ENCODE measurements at places on chromosomes 11 and 22.

- peak; percentile 56 for DNase-seq
Observed at GRCh38 chr11:57303280-57303989, 21.3 kb downstream of the TNKS1BP1 start.

GRCh38 chr11:133937015-133937414, 19.8 kb downstream of the IGSF9B start:
- no peak for DNase-seq

DNA sequence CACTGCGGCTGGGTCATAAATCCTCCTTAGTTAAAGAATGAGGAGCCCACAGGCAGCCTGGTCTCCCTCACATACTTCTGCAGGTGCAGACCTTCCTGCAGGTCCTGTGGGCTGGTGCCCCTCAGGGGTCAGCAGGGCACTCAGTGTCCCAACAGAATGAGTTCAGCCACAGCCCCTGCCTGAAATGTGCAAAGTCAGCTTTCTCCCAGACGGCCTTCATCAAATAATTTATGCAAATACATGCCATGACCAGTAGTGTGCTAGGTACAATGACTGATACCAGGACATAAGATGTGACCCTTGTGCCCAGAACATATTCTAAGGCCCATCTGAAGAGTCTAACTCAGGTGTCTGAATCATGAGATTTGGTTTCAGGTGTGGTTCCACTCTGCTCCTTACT, 703.4 kb downstream of the TBC1D22A start:
- DNase-seq, result no peak

DNA sequence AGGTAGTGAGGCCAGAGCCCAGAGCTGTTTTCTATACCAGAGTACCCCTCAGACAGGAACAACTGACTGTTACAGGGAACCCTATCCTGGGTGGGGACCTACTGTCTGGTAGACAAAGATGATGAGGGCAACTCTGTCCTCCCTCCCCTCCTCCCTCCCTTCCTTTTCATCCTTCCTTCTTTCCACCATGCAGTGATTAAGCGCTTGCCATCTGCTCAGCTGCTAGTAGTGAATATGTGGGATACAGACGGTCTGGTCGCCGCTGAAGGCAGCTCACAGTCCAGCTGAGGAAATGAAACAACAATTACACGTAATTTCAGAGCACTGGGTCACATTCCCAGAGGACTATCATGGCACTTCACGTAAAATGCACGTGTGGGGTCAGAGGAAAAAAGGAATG, 597.1 kb downstream of the BUD13 start:
- peak; percentile 45 for DNase-seq

DNA sequence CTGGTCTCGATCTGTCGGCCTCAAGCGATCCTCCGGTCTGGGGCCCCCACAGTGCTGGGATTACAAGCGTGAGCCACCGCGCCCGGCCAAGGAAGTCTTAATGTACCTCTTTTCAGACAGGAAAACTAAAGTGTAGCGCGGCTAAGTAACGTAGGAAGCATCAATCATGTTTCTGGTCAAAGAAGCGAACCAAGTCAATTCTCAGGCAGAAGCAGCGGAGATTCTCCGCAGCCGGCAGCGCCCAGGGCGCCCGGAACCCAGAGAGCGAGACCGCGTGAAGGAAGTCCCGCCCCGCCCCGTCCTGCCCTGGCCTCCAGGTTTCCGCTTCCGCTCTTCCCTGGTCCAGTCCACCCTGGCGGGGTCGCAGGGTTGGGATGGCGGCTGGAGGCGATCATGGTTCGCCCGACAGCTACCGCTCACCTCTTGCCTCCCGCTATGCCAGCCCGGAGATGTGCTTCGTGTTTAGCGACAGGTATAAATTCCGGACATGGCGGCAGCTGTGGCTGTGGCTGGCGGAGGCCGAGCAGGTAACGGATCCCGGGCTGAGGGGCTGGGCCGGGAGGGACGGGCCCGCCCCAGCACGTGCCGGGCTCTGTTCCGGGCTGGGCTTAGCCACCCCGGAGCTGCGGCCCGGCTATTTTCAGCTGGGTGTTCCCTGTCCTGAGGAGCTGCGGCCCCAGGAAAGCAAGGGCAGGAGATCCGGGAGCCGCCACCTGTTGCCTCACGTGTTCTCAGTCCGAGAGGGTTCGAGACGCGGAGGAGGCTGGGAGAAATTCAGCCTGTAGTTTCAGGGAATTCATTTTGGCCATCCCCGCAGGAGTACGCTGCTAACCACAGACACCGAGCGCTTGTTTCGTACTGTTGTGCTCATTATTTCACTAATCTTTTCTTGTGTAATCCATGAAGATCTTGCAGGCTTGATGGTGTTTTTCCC, at the start of gene ADSL:
Gene ADSL (plus strand): TSS at position 316 of the 934 bp plus-strand sequence. CDS start 59 bp downstream, at position 375.
- DNase-seq, result peak; percentile 82

GRCh38 chr11:91686700-91687099, 537.9 kb upstream of the FAT3 start:
- no peak for DNase-seq

DNA sequence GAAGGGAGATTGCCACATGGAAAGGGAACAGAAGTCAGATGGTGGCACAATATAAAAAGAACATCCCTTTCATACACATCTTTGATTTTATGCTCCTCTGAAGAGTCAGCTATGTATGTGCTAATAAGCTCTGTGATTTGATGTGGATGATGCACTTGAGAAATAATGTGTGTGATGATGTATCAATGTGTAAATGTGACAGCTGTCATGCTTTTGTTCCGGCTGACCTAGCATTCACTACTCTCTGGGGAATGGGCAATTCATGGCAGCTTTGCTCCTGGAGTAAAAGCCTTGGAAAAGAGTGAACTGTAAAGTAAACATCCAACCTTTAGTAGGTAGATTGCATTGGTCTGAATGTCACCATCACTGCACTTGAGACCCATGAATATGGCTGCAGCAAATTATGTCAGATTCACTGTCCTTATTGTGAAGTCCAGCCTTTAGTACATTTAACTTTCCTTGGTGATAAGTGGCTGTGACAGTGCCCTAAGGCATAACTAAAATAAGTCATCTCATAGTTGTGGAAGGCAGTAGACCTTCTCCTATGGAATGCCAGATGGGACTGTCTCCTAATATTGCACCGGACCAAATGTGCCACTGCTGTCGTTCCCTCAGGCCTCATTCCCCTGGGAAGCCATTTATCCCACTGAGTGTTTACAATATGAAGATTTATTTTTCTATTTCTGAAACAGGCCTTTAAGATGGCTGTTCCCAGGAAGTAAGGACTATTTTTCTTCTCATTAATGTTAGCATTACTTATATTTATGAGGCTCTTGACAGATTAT, 178.2 kb upstream of the CCDC90B start:
- no peak for DNase-seq

DNA sequence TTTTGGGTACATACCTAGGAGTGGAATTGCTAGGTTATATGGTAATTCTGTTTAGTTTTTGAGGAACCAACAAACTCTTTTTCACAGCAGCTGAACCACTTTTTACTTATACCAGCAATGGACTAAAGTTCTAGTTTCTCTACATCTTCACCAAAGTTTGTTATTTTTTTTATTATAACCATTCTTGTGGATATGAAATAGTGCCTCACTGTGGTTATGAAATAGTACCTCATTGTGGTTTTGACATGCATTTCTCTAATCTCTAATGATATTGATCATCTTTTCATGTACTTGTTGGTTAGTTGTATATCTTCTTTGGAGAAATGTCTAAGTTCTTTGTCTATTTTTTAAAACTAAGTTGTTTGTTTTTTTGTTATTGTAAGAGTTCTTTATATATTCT, 27.2 kb downstream of the STIM1 start:
- no peak for DNase-seq

DNA sequence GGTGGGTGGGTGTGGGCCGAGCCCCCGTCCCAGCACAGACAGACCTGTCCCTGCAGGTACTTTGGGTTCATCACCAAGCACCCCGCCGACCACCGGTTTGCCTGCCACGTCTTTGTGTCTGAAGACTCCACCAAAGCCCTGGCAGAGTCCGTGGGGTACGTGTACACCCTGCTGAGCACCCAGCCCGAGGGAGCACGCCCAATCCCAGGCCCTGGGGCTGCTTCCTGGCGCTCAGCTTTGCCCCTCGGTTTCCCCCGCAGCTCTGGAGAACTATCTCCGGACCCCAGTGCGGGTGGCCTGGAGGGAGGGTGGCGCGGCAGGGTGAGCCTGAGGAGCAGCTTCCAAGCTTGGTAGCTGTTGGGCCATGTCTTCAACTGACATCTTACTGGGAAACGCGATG, 2.0 kb downstream of the FREY1 start:
- no peak for DNase-seq

DNA sequence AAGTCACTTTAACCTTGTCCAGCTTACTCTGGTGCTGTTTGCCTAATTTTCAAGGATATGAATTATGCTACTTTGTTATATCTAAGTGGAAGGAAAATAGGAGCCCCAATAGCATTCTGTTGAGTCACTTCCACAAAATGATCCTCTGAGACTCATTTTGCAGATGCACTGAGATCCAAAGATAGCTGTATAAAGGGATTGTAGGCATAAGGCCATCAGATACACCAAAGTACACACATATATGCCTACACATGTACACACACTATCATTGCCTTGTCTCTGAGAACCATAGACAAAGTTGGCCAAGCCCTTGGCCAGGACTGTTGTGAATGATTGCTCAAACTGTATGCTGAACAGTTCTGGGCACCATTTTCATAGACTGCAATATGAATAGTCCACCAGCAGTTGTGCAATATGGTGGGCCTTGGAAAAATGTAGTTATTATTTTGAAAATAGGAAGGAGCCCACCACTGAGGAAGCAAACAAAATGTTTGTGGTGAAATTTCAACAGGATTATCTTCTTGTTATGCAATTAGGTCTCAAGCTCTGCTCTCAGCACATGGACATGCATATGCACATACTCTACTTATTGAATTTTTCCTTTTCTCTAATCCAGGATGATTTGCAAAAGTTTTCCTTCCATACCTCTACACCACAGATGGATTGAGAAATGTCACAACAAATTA, 186.0 kb upstream of the CTSC start:
- DNase-seq, result no peak

DNA sequence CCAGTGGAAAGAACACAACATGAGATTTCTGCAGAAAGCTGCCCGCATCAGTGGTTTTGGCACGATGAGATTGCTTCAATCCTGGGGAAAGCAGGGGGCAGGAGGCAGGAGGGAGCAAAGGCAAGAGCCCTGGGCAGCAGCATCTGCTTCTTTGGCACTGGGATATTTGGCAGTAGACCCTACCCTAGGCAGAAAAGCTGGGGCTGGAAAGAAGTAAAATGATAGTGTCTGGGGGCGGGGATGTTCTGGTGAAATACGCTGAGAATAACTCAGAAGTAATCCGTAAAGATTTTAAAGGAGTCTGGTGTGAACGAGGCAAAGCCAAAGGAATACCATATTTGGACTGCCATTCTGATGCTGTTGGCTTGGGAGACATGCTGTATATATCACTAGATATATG, 62.0 kb downstream of the FAM76B start:
- DNase-seq, result no peak

DNA sequence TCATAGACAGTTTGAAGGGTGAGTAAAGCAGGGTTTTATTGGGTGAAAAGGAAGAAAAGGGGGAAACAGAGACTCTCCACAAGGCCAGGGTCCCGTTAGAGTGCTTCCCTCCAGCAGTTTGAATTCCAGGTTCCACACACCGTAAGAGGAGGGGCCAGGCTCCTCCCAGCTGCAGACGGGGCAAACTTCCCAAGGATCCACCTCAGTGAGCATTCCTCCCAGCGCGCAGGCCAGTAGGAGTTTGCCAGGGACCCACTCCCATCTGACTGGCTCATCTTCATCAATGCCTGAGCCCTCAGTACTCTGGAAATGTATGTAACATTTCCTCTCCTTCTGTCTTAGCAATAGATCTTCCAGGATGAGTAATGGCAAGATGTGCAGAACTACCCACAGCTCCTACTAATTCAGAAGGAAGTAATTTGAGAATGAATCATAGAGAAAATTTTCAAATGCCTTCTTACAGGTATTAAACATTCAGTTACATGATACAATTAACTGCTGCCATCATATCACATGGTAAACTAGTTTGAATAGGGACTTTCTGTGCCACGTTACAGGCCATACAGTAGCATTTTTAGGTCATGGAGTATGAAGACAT, 34.0 kb upstream of the TRPC6 start:
- DNase-seq, result no peak

DNA sequence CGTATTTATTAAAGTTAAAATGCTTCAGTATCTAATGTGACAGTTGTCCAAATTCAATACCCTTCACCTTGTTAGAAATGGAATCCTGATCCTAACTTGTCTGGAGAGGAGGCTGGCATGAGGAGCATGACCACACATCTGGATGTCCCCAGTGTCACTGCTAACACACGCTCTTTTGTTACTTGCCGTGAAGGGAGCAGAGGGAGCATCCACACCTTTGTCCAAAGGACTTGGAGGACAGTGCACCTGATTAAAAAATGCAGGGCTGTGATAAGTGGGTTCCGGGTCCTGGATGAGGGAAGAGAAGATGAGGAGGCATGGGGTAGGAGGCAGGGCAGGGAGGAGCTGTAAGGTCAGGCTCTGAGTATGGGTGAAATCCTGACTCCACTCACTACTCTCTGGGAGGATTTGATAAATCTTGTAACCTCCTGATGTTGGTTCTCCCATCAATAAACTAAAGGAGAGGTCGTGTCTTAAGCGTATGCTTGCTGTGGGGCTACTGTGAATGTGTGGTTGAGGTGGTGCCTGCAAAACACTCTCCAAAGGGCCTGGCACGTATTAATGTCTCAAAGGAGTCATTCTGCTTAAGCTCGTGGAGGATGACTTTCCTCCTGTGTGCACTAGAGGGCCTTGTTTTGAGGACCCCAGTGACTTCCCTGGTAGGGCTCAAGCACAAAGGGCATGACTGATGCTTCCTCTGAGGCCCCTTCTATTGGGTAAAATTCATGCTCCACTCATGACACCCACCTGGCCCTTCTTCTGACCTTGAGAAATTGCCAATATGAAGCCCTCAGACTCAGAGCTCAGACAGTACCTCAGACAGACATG, 16.8 kb upstream of the IGLL5 start:
- no peak for DNase-seq

GRCh38 chr11:120834686-120835210, 189.2 kb upstream of the TBCEL start:
- no peak for DNase-seq

DNA sequence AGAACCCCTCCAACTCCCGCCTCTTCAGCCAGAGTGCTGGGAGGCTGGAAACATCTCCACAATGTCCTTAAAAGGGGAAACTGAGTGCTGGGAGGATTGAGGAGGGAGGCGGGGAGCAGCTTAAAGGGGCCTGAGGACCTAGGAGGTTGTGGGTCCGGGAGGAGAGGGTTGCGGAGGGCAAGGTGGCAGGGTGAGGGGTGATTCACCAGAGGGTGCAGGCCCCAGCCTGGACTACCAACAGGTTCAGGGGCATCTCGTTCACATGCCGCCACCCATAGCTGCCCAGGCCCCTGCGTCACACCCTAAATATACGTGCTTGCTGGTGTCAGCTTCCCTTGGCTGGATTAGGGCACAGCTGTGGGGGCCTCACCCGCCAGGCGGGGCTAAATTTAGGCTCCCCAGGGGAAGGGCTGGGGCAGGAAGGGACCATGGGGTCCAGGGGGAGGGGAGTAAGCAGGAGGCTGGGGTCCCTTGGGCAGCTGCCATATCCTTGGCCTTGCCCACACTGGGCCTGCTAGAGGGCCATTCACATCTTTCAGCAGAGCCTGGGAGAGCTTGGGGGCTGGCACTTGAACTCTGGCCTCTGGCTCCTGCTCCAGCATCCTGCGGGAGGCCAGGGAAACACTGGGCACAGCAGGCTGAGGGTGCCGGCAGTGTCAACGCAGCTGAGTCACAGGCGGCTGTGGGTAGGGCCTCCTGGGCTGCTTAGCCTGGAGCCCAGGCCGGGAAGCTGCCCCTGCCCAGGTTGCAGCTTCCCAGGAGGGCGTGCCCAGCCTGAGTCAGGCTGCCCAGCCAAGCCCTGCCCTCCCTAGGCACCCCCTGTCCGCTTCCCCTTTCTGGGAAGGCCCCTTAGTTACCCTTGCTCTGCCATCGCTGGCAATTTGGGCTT, 1.3 kb downstream of the EHBP1L1 start:
- DNase-seq, result no peak

Measured in NCI-H1092 treated with DMSO at 0.1 percent for 48 hours (cell line).